ENCODE measurements at places on chromosomes 3 and 15.
A peak's percentile ranks its signal among the peaks of the same experiment; 100 is the strongest.

DNA sequence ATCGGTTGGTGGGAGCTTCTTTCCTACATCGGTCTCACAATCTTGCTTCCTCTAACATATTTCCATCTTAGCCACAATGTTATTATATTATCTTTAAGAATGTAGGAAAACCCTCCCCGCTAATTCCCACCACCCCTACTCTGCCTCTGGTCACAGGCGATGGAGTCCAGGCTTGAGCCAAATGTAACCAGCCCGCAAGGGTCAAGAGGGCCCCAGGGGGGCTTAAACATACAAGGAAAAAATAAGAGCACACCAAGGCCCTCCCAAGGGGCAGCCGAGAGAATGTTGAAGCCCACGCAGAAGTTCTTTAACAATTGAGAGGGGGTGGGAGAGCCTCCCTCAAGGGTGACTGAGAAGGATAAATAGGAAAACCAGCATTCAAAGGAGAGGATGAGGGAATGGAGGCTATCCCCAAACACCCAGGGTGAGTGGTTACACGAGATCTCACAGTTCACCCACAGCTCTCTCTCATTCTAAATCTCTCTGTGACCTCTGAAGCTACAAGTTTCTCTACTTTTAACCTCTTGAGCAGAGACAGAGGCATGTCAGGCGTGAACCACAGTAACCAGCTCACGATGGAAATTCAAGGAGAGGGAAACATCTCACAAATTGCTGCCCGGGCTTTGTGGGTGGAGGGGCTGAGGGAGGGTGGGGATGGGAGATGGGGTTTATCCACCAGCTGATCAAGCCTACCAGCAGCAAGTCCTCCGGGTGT, 31.4 kb upstream of the UACA start:
- DNase-seq: no peak

DNA sequence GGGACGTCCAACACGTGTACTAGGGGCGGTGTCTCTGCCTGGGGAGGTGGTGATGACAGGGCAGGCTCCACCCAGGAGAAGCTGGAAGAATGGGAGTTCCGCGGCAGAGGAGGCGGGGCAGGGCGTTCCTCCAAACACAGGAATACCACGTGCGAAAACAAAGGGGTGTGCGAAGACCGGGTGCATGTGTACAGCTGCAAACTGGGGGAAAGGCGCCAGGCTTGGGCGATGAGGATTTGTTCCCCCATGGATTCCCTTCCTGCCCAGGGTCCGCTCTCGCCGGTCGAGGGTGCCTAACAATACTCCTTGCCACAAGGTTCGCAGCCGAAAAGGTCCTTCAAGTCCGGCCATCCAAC, 500 bp upstream of the ZSCAN2 start:
- peak; percentile 45 for DNase-seq

- no peak for DNase-seq
Observed at GRCh38 chr3:72725229-72725628, 123.0 kb downstream of the SHQ1 start.

DNA sequence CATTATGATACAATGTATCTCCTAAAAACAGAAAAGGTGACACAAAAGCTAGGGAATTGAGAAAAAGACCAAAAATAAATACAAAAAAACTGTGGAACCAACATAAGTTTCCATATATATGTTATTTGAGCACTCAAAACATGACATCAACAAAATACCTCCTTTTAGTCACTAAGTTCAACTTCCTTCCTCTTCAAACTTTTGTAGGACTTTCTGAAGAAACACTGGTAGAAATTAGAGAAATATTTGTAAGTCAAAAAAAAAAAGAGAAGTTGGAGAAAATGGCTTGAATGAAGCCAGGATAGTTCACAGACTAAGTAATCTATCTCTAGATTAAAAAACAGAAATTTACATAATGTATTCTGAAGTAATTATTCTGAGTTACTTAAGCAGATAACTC, 208.4 kb upstream of the ALCAM start:
- DNase-seq: no peak

GRCh38 chr15:88904624-88905327, 8.4 kb downstream of the MFGE8 start:
- DNase-seq: peak; percentile 86

Measured in GM13976 (cell line).